ENCODE measurements at places on chromosomes 1 and 21.

DNA sequence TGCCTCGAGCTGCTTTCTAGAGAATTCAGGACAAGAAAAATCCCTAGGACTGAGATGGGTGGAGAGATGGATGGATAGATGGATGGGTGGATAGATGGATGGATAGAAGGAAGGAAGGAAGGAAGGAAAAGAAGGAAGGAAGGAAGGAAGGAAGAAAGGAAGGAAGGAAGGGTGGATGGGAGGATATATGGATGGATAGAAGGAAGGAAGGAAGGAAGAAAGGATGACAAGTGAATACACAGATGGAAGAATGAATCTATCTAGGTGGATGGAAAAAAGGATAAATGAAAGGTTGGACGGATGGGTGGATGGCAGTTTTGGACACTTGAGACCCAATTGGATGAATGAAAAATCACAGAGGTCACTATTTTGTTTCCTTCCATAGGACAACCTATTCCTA is 120.4 kb upstream of the KAZN start:
- DNase-seq: no peak

DNA sequence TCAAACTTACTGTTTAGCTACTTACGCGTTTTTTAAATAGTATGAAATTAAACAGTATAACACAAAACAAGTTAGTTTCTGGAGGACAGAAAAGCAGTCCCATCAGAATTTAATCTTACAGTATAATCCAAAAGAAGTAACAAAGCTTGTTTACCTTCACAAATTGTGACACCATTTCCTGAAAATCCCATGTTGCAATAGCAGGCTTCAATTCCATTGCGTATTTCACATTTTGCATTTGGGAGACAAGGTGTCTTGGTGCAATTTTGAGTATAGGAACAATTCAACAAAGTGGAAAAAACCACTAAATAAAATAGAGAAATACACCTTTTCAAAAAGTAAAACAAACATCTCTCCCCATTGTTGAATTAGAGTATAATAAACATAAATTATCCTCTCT is 1.6 kb downstream of the ADGRL4 start:
- no peak for DNase-seq

- peak; percentile 67 for DNase-seq
These were observed 3.6 kb upstream of the ZBTB7B start for GRCh38 chr1:154998818-154999570.

GRCh38 chr1:208864366-208864965 is 620.3 kb upstream of the PLXNA2 start:
- no peak for DNase-seq

GRCh38 chr1:70353601-70354331 is 756 bp downstream of the ANKRD13C start:
- peak; percentile 7 for DNase-seq

DNA sequence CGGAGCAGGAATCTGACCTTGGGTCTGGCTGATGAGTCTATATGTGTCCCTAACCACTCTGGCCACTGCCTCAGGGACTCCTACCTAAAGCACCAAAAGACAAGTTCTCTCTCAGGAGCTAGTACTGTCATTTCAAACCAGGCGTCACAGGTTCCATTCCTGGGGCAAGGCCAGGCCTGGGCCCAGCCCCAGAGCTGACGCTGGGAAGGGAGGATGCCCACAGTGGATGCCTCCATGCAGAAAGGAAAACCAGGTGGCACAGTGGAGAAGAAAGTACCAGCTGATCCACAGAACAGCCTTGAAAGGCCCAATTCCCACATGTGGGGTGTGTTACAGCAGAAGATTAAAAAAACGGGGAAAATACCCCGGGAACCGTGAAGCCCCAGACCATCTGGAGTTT is 77.4 kb downstream of the DMRTB1 start:
- no peak for DNase-seq

DNA sequence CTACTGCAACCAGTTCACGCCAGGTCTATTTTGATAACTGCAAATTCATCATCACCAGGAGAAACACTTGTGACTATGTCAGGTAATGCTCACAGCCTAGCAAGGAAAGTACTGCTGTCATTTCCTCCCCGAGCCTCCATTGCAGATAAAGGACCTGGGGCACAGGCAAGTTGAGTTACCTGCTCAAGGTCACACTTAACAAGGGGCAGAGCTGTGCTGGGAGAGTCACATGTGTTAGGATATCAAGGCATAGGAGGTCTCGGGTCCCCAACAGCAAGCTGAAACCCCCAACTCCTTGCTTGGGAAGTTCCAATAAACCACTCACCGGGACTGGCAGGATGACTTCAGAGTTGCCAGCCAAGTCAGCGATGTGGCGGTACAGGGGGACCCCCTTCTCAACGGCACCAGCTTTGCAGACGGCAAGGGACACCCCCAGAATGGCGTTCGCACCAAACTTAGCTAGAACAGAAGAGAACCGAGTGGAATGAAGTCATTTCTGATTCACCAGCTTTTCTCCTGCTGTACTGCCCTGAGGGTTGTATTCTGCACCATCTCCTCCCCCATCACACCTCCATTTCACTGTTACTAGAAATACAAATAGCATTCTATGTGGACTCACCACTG is 11.6 kb downstream of the ENO1 start:
- DNase-seq: no peak

Data from activated CD4-positive, alpha-beta T cell treated with anti-CD3 and anti-CD28 coated beads for 24 hours (primary cell).